CD8-positive, alpha-beta memory T cell (primary cell): ENCODE measurements at places on chromosomes 5 and 9.

DNA sequence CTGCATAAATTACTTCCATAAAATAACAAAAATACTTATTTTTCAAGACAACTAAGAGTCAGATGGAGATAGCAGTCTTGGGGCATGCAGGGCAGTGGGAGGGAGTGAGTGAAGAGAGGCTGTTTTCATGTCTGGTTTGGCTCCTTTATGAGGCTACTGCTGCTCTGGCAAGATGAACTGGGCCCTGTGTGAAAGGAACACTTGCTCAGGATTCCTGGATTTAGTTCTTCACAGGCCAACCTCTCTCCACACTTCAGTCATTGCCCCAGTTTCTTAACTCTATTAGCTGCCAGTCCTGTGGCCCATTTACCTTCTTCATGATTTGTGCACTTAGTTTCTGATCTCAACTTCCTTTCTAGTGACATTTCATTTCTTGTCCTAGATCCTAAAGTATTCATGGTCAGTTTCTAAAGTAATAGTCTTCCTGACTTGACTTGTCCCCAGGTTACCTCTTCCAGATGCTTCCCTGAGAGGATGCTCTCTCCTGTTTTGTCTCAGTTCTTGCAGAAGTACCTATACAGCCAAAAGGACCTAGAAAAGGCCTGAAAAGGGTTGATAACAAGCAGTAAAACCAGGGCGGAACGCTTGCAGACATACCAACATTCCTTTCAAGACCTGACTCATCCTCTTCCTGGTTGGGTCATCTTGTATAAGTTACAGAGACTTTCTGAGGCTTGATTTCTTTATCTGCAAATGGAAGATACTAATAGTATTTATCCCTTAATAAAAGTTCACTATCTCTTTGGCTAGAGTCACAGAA lies 77.0 kb upstream of the ZFAND5 start:
- no peak for DNase-seq

DNA sequence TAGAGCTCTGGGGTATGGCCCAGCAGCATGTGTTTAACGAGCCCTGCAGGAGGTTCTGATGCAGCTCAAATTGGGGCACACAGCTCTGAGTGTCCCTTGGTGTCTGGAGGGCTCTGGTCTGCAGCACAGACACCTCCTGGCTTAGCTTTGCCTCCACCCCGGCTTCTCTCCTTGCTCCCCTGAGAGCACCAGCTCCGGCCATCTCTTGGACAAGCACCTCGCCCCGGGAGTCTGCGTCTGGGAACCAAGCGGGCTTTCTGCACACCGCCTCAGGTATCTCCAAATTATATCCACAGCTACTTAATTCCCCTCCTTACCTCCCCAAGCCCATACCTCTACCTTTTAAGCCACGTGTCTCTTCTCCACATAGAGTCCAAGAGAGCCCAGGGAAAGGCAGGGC lies 83.7 kb upstream of the IRX4 start:
- no peak for DNase-seq

DNA sequence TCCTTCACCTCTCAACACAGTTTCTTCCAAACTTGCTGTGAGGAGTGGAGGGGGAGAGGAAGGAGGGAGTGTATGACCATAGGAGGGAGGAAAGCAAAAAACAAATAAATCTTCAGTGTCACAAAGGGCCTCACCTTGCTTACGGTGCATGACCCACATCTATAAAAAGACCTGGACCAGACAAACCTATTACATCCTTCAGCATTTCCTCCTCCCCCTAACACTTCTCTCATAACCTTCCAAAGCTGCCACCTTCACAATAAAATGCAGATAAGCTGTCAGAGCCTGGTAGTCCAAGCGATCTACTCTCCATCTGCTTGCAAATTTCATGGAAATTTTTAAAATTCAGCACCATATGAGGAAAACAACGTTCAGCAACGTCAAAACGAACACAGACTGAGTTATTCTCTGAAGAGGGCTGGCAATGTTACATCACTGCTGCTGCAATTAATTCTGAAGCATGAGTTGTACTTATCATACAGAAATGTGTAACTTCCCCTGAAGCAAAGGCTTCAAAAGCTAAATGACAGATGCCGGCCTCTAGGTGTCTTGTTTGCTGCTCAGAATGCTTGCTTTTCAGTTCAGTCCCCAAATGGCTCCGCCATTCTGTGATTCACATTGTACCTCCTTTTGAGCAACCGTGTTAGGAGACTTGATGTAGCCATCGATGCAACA lies 62.9 kb downstream of the EFNA5 start:
- DNase-seq, result no peak

GRCh38 chr9:114229295-114229694 lies 74.0 kb downstream of the COL27A1 start:
- DNase-seq, result no peak

DNA sequence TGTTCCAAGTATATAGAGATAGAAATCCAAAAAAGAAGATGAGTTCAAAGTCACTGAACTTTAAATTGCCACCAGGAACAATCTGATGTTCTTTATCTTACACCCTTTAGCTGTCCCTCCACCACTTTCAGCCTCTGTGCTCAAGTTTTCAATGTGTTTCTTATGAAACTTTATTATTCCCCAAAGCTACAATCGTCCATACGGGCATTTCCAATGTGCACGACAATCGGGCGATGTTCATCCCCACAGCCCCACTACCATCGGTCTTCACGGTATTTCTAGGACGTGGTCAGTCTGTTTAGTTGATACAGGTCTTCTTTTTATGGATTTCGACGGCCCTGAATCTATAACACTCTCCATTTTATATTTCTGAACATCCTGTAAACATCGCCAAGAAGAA lies 238.7 kb upstream of the DAP start:
- DNase-seq, result no peak

DNA sequence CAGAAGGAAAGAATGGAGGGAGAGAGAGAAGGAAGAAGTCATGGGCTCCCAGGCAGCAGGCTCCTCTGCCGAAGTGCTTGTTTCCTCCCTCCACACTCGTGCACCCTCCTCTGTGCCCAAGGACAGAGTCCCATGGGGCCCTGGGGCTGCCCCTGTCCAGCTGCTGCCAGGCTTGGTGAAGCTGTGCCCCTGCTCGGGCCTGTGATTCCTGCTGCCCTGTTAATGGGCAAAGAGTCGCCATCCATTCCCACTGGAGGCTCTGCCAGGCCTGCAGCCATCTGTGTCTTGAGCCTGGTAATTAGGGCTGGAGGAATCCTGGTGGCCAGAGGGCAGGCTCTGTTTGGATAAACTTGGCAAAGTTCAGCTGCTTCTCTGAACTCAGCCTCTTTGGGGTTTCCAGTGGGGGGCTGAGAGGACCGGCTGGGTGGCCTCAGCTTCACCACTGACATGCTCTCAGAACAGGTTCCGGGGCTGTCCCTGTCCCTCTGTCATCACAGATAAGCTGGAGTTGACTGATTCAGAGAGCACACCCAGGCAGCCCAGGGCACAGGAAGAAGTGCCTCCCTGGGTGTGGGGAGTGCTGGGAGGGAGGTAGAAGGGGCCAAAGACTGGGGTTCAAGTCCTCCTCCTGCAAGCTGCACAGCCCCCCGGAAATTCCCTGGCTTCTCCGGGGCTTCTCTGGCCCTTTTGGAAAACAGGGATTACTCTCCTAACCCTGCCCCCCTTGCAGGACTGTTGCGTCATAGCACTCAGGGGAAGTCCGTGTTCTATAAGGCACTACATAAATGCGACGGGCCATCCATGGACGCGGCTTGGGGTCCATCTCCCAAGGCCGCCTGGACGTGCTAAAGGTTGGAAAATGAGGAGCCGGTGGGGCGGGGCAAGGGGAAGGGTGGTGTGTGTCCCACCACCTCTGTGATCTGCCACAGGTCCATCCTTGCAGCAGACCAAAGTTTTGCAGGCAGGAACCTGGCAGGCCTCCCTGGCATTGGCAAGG lies 154.8 kb downstream of the PAX5 start:
- no peak for DNase-seq

DNA sequence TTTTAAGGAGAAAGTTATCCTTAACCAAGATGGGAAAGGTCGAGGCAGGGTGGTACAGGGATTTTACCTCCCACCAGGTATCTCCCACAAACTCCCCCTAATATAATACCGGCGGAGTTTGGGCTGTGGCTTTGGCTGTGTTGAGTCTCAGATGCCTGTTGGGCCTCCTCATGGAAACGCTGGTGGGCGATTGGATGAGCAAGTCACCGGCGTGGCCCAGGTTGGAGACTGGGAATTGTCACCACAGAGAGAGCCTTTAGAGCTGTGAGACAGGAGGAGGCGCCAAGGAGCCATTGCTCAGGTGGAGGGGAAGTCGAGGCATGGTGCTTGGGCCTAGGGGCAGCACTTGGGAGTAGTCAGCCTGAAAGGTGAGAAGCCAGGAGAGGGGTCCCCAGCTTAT lies 3.4 kb upstream of the CAMSAP1 start:
- DNase-seq, result no peak
